ENCODE measurements at places on chromosomes 1 and 21.

- no peak for DNase-seq
Measured at GRCh38 chr1:2591233-2591580, 4.6 kb downstream of the PRXL2B start.

DNA sequence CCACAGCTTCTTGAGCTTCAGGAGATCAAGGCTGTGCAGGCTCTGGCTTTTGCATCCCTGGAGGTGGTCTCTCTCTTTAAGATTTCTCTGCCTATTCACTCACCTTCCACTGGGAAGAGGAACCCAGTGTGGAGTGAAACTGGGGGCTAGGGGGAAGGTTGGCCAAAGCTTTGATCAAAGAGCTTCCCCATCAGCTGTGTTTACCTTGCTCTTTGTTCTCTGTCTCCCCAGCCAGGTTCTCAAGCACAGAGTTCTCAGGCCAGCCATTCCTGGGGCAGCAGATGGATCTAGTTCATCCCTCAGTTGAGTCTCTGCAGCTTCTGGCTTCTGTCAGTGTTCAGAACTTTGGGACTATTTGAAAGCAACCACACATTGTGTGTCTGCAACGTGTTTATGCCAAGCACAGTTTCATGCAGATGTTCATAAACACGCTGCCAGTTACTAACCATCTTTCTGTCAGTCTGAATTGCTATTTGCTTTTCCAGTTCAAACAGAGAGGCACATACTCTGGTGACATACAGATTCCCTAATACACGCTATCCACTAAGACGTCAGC, 17.2 kb upstream of the MRPS14 start:
- no peak for DNase-seq

DNA sequence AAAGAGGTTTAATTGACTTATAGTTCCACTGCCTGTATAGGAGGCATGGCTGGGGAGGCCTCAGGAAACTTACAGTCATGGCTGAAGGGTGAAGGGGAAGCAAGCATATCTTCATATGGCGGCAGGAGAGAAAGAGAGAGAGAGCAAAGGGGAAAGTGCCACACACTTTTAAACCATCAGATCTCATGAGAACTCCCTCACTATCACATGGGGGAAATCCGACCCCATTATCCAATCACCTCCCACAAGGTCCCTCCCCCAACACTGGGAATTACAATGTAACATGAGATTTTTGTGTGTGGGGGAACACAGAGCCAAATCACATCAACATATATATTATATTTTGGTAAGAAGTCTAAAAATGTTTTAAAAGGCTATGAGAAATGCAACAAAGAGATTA, 27.2 kb downstream of the FABP3 start:
- DNase-seq: no peak

- no peak for DNase-seq
Measured at GRCh38 chr1:232627645-232628334, 2.1 kb downstream of the SIPA1L2 start.

GRCh38 chr1:2583871-2584351, 2.7 kb upstream of the PRXL2B start:
- DNase-seq: no peak

GRCh38 chr1:155834296-155834926, 22.6 kb downstream of the GON4L start:
- no peak for DNase-seq

DNA sequence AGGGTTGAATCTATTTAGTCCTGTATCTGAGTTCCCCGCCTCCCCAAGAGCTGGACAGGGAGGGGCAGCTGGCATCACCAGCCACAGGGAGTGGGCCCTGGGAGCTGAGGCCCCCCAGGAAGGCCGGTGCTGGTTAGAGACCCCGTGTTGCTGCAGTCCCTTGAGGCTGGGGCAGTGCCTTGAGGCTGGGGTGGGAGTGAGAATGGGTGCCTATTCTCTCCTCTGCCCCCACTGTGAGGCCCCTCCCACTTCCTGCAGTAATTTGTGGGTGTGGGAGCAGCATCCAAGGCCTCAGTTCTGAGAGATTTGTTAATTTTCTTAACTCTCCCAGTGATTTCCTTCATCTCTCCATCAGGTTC, 2.5 kb upstream of the TRAPPC3 start:
- peak; percentile 35 for DNase-seq

DNA sequence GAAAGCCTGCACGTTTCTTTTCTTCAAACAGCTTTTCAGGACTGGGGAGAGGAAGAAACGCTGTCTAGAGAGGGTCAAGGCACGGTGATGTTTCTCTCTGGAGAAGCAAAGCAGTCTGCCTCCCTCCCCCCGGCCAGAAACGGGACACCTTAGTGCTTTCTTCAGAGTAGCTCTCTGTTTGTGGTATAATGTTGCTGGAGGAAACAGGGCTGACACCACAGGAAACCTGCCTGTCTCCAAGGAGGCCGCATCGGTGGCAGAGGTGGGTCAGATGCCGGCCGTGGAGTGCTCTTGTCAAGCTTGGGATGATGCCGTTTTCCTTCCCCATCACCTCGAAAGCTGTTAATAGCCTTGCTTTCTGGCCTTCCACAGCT, 139.4 kb downstream of the DHRS3 start:
- peak; percentile 17 for DNase-seq

- DNase-seq: no peak
Measured at GRCh38 chr1:36440646-36441045, 9.6 kb downstream of the OSCP1 start.

- no peak for DNase-seq
Measured at GRCh38 chr1:205569411-205570172, 62.2 kb downstream of the ELK4 start.

DNA sequence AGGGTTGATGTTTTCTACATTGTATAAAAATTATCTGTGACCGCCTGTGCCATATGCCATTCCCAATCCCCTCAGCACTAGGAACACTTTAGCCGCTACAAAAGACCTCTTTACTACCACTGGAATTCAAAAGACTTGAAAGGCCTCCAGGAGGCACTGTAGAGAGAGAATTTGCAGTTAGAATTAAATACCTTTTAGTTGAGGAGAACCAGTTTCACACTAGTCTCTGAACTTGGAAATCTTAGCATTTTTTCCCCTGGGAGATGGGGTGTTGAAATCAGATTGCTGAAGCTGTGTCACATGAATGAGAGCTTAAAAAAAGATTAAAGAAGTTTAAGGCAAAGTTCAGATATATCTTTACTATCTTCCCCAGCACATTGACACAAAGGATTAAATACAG, 291.0 kb downstream of the ADGRL2 start:
- no peak for DNase-seq

DNA sequence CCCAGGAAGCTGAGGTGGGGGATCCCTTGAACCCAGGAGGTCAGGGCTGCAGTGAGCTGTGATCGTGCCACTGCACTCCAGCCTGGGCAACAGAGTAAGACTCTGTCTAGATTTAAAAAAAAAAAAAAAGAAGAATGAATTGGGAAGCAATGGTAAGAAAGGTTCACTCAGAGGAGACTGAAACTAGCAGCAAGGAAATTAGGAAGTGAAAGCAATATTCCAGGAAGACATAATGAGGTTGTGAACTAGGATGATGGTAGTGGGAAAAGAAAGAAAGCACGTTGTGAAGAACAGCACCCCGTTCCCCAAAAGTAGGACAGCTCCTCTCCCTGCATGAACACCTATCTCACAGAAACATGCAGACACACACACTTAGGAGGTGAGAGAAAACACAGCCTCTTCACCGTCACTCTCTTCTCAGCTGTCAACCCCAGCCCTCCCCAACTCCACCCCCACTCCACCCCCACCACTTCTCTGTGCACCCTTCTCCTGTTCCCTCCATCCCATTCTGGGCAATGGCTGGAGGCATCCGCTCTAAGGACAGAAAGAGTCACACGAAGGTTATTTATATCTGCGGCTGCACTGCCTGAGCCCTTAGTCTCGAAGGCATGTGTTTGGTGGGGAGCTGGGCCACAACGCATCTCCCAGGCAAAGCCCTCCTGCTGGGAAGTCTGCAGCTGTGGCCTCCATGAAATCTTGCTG, 101.8 kb upstream of the LPGAT1 start:
- no peak for DNase-seq

DNA sequence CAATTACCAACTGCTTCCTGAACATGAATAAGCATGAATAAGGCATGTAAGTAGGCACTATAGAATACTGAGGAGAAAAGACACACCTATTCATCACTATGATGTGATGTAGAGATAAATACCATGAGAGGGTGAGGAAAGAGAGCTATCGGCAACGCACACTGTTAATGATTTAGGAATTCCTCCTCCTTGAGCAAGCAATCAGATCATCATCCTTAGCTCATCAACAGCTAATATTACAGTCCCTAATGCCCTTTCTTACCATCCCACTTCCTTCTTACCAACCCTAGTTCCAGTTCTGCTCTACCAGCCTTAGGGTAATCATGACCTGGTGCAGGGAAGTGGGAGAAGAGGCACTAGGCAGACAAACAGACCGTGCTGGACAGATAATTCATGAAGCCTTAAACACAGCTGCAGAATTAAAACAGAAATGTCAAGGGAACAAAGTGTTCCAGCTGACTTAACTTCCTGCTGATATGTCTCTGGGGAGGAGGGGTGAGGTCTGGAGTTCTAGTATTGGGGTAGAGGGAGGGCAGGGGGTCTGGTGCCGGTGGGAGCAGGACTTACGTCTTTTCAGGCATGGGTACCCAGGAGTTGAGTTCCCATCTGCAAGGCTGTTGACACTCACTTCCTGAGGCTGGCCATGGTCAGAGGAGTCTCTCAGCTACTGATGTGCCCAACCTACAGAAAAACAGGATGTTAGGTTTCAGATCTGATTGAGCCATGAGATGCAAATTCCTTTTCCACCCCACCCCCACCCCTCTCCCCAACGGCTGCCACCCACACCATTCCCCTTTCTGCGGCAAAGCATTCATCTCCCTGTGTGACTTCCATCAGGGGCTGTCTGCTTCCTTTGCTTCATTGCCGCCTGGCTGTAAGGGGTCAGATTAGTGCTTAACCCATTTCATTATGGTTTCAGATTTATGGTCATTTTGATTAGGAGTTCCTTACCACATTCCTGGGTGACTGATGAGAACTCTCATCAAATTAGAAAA, 12.6 kb upstream of the RCSD1 start:
- no peak for DNase-seq

DNA sequence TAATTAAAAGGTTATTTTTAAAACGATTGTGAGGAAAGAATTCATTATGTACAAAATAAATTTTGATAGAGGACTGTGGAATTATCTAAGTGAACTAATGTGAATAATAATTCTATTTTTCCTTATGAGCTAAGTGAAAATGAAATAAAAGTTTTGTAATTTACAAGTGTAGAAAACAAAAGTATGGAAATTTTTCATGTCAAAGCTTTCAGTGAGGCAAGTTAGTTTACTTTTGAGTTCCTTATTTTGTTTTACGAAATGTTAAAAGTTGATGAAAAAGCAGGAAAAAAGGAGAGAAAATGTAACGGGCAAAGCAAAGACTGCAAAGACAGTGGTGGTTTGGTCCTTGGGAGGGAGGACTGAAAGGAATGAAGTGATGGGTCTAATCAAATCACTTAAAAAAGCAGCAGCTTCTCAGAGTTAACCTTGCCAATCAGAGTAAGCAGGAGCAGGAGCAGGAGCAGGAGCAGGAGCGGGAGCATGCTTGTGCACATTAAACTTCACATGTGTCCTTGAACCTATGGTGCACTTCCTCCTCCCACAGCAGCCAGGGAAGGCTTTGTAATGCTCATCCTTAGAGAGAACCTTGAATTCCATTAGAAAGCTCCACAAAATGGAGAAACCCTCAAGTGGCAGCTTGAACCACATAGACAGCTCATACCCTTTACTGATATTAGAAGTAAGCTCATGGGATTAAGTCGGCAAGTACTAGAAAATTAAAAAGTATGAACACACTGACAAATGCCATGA, 133.4 kb downstream of the LHX4 start:
- no peak for DNase-seq

DNA sequence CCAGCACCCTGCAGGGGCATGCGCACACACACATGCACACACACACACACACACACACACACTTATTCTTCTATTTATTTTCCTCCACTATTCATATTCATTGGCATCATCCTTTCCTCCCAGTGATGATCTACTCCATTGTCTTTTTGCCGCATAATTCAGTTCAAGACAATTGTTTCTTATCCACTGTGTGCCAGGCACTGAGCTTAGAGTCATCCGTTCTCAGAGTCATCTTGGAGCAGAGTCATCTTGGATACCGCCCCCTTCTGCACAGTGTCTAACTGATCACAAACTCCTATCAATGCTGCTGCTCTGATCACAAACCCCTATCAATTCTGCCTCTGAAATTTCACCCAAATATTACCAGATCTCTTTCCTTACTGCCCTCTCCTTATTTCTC, 102.8 kb upstream of the PROX1 start:
- no peak for DNase-seq

DNA sequence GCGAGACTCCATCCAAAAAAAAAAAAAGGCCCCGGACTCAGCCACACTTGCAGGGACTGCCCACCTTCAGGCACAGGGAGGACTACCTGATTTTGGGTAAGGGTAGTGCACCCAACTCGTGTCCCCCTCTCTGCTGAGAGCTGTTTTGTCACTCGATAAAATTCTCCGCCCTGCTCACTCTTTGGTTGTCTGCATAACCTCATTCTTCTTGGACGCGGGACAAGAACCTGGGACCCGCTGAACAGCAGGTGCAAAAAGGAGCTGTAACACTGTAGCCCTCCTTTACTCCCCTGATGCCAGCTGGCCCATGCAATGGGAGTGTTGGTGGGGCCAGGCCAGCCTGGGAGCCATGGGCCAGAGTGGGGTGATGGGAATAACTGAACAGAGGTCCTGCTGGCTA, 10.6 kb downstream of the S100B start:
- DNase-seq: no peak

DNA sequence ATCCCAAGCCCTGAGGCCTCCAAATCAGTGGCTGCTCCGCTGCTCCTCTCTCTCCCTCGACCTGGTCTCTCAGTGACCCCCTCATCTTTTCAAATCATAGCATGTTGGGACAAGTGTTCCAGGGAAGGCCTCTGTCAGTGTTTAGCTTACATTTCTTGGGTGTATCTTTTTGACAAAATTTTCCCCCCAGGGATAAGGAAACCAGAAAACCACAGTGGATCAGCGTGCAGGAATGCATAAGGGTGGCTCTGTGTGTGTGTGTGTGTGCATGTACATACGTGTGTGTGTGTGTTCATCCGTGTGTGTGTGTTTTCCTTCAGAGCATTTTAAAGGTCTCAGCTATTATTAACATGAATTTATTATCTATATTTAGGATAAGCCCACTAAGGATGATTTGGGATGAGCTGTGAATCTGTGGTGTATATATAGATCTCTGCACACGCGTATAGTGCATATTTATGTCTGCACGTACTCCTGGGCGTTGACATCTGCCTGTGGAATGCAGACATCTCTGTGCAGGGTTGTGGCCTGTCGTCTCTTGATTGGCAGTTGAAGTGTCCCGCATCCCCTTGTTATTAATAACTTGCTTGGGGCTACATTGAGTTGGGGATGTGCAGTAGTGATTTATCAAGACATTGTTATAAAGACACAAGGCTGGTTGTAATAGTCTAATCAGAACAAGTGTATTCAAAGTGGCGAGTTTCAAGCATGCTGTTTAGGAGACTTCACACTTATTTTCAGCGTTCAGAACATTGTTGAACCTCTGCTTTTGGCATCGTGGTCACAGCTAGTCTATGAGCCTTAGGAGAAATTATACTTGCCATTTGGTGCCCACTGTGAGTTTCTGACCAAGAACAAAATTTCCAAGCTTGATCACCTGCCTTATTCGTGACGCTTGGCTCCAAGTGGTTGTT, 55.6 kb downstream of the GALNT2 start:
- no peak for DNase-seq

GRCh38 chr1:197485790-197486189, 217.7 kb downstream of the CRB1 start:
- no peak for DNase-seq

Data from stimulated activated CD8-positive, alpha-beta memory T cell treated with anti-CD3 and anti-CD28 coated beads, Interleukin-4, amount 100 ng/mL, for 1 hour (primary cell).